Brain microvascular endothelial cell (primary cell): ENCODE measurements at places on chromosomes 4 and X.
A peak's percentile ranks its signal among the peaks of the same experiment; 100 is the strongest.

- no peak for DNase-seq
Observed at GRCh38 chr4:109662771-109663170, 40.5 kb downstream of the CASP6 start.

DNA sequence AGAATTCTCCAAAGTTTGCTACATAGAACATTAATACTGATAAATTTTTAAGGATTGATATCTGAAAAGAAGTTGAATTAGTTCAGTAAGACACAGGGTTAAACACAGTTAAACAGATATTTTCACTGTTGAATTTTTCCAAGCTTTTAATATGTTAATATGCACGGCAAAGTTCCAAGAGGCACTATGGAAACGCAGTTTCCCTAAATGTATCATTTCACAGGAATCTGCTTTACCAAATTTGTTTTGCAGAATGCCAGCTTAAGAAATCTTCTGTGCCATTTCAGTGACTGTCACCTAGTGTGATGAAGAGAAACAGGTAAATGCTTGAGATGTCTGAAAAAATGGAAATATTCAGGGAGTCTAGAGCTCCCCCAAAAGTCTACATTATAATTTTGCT lies 395.9 kb upstream of the GRIA3 start:
- DNase-seq: no peak

DNA sequence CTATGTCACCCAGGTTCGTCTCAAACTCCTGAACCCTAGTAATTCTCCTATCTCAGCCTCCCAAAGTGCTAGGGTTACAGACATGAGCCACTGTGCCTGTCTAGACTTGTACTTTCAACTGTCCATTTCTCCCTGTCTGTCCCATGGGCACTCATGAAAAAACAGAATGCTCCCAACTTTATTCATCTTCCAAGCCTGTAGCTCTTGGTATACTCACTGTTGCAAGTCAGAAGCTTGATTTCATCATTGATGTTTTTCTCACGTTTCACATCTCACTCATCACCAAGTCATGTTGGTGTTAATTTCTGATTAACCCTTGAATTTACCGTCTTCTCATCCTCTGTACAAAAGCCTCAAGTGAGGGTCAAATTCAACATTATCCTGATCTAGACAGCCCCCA lies 7.3 kb upstream of the SRP72 start:
- DNase-seq: no peak

DNA sequence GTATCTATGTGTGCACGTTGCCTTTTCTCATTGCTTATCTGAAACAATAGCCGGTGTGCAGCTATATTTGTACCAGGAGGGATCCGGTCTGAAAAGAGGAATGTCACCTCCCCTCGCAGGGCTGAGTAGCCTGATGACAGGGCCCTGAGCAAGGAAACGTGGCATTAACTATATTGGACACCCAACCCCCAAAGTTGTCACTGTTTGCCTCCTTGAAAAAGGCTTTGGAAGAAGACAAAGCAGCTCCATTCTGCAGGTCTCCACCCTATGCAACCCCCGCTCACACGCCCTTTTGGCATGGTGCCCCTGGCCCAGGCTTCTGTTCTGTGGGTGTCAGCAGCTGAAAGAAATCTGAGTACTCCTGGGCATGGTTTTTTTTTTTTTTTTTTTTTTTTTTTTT lies 8.2 kb downstream of the PRRG3 start:
- no peak for DNase-seq

- DNase-seq: no peak
Observed at GRCh38 chrX:39426101-39426500, 624.8 kb downstream of the MID1IP1 start.

- no peak for DNase-seq
Observed at GRCh38 chrX:3679669-3680068, 33.8 kb downstream of the PRKX start.

DNA sequence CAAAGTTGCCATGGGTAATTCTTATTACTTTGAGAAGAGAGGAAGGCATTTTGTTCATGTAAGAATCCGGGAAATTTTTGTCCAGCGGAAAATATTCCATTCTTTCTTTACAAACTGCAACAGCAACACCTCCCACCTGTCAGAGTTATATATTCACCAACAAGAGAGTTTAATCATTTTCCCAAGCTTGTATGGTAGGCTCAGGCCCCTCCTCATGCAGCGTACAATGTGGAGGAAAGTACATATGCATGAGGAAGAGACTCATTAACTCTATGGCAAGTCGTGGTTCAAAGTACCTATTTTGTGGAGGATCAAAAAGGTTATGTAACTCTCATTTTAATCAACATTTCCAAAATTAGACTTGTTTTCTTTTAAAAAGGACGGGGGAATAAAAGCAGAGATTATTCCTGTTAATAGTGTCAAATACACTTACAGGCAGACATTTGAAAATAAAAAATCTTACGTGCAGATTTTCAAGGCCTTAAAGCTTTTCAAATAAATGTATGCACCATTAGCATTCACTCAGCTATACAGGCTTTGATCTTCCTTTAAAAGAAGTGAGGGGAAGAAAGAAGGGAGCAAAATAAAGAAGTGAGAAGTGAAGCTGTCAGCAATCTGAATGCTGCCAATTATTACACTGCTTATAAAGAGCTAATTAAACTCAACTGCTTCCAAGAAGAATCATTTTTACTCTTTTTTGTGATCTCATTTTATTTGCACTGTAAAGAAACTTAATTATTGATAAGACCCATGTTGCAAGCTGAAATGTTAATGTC lies 204.8 kb downstream of the FAT4 start:
- no peak for DNase-seq

DNA sequence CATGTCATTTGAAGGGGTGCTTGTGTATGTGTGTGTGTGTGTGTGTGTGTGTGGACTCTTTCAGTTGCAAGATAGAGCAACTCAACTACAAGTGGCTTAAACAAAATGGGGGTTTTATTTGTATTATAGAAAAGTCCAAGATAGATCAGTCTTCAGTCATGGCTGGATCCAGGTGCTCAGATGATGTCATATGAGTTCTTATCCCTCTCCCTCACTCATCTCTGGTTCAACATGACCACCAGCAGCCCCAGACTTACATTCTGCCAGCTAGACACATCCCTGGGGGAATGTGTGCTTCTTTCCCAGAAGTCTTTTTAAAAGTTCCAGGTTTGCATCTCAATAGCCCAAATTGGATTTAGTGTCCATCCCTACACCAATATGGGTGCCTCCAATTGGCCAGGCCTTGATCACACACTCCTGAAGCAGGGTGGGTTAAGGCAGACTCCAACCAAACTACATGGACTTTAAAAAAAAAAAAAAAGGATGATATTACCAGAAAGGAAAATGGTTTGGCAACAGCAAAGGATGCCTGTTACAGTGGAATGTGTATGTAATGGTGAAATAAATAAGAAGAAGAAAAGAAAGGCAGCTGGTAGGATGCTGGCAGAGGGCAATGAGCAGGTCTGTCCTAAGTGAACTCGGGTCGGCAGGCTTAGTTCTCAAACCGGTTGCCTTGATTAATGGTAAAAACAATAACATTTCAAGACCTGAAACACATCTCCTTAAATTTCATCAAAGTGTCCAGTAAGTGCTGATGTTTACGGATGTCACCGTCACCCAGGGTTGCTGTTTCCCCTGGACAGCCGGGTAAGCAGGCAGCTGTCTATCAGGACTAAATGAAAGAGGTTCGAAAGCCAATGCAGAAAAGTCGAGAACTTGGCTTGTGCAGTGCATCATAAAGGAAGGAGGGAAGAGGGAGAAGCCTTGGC lies 107.7 kb downstream of the SMIM20 start:
- no peak for DNase-seq

GRCh38 chr4:114807357-114807756 lies 208.8 kb downstream of the UGT8 start:
- no peak for DNase-seq

GRCh38 chrX:120790118-120790517 lies 85.5 kb downstream of the CT47B1 start:
- peak; percentile 52 for DNase-seq

- DNase-seq: no peak
Observed at GRCh38 chr4:114156371-114156770, 176.9 kb upstream of the ARSJ start.

DNA sequence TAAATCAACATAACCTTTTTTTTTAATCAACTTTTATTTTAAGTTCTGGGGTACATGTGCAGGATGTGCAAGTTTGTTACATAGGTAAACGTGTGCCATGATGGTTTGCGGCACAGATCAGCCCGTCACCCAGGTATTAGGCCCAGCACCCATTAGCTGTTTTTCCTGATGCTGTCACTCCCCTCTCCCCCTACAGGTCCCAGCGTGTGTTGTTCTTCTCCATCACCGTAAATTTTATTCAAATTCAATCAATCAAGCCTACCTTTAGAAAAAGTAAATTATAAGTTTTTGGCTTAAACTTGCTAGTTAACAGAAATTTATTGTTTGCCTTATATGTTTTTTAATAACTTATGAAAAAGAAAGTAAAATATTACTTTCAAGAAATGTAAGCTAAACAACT lies 25.9 kb downstream of the TIGD2 start:
- no peak for DNase-seq
